ENCODE measurements at places on chromosomes 1 and 21.

DNA sequence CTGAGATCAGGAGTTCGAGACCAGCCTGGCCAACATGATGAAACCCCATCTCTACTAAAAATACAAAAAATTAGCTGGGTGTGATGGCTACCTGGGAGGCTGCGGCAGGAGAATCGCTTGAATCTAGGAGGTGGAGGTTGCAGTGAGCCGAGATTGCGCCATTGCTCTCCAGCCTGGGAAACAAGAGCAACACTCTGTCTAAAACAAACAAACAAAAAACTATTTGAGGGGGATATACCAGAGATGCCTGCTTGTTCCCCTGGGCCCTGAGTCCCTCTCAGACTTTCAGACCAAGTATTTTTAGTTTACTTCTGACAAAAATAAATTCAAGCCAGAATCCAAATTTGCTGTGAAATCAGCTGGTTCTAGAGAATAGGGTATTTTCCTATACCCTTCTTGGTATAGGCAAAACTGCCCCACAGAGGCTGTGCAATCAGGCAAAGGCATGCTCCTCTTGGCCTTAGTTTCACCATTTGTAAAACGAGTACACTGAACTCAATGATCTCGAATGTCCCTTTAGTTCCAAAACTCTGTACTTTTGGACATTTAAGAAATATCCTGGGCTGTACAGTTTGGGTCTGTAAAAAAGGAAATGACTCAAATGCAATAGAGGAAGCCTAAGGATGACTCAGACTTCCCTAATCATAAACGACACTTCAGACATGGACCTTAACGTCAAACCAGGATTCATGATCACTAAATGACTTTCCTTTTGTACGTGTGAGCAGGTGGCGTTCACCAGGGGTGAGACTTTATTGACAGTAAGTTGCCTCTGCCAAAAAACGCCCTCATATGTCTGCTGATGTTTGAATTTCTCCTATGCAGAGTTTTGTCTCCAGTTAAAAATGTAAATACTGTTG is 16.1 kb downstream of the ENSA start:
- DNase-seq = peak; percentile 87

DNA sequence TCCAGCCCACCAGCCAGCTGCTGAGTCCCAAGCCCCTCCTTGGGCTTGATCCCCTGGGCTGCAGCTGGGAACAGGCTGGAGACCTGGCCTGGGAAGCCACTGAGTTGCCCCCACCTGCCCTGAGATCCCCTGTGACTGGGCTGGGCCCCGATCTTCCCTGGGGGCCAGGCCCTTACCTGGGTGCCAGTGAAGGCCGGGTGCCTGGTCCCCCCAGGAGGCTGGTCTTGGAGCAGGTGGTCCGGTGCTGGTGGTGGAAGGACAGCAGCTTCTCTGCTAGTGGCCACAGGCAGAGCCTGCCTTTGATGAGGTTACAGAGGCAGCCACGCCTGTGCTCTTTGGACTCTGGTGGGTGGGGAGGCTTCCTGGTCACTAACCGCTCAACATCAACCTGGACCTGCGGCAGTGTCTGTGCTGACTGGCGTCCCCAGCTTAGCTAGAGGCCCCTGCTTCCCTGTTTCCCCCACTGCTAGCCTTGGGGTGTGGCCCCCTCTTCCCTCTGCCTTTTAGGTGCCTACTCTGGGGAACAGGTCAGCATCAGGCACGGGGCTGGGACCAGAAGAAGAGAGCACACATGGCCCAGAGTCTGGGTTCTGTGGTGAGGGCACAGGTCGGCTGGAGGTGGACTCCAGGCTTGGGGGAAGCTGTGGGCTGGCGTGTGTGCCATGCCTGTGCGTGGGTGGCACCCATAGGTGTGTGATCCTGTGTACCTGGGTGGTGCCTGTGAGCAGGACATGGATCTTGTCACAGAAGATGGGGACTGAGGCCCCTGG is at the start of gene EPS8L3:
EPS8L3 (minus strand) TSS at position 278 of the 770 bp plus-strand sequence. CDS start 2,174 bp downstream, outside the sequence.
- no peak for DNase-seq

GRCh38 chr1:229237320-229237719 is 33.6 kb upstream of the RAB4A start:
- DNase-seq = no peak

GRCh38 chr1:234841281-234841680 is 231.3 kb upstream of the IRF2BP2 start:
- DNase-seq = no peak

DNA sequence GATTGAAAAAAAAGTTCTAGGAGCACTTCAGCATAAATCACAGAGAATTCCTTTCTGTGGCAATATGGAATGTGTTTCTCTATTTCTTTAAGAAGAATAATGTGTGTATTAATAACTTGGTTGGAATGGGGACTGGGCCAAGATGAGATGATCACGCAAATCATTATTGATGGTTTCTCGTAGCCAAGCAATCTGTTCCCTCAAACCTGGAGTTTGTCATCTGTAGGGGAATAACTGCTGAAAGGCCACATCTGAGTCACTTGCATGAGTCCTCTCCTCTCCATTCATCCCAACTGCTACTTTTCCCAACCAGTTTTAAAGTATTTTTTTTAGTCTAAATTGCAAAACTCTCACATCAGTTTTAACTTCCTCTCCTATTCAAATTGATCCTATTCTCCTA is 480.4 kb downstream of the PLPP3 start:
- DNase-seq = peak; percentile 99

- peak; percentile 80 for DNase-seq
Observed at GRCh38 chr21:32135401-32136363, 143.2 kb downstream of the MIS18A start.

DNA sequence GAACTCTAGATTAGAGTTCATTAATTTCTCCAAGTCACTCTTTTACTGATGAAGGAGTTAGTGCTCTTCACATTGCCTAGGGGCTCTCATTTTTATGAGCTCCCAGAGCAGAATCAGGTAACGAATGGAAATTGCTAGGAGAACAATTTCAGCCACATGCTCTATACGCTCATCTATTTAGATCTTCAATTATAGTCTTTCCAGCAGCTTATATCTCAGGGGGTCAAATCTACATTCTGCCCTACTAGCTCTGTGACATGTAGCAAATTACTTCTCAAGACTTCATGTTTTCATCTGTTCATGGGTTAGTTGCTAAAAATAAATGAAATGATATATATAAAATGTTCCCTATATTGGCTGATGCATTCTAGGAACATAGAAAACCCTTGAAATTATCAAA is 183.6 kb downstream of the PLPP3 start:
- DNase-seq = no peak

DNA sequence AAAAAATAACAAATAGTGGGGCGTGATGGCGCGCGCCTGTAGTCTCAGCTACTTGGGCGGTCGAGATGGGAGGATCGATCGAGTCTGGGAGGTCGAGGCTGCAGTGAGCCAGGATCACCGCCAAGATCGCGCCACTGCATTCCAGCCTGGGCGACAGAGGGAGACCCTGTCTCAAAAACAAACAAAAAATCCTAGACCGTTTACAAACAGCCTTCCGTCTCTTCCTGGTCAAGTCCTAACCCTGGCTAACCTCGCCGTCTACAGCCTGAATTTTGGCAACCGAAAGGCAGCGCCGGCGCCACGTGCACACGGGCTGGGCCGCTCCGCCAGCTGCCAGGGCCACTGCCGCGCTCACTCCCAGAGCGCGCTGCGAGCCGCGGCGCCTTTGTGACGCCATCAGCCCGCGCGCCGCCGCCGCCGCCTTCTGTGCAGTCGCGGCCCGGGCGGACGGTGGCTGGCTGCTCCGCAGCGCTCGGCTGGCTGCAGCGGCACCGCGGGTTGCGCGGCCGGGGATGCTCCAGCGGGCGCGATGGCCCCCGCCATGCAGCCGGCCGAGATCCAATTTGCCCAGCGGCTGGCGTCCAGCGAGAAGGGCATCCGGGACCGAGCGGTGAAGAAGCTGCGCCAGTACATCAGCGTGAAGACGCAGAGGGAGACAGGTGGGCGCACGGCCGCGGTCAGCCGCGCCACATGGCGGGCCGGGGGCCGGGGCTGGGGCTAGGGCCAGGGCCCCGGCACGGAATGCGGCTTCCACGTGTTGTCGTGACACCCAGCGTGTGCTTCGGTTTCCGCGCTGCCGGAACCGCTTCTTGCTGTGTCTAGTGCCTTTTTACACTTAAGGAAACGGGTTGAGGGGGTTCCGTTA is at the start of the genes HSF2BP and RRP1B:
HSF2BP (minus strand) TSS at position 353 of the 865 bp plus-strand sequence. CDS start 1,392 bp downstream, outside the sequence.
RRP1B (plus strand) TSS at position 425 of the 865 bp plus-strand sequence; CDS start at position 530, 105 bp downstream.
- peak; percentile 88 for DNase-seq

GRCh38 chr1:17274186-17275170 is 25.6 kb downstream of the PADI3 start:
- peak; percentile 44 for DNase-seq

- DNase-seq = no peak
Observed at GRCh38 chr1:41573194-41573593, 88.7 kb upstream of the EDN2 start.

DNA sequence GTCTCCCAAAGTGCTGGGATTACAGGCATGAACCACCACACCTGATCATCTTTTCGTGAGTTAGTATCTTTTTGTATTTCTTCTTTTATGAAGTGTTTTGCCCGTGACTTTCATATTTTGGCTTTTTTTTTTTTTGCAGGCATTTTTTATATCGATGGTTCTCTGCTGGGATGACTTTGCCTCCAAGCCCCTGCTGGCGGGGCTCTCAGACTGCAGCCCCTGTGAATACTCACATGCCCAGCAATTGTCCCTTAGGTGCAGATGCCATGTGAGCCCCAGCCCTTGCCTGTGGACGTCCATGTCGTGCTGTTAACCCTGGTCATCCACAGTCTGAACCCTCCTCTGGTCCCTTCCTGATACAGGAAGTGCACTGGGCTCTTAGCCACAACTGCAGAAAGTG is 21.7 kb downstream of the CRYAA start:
- DNase-seq = no peak

DNA sequence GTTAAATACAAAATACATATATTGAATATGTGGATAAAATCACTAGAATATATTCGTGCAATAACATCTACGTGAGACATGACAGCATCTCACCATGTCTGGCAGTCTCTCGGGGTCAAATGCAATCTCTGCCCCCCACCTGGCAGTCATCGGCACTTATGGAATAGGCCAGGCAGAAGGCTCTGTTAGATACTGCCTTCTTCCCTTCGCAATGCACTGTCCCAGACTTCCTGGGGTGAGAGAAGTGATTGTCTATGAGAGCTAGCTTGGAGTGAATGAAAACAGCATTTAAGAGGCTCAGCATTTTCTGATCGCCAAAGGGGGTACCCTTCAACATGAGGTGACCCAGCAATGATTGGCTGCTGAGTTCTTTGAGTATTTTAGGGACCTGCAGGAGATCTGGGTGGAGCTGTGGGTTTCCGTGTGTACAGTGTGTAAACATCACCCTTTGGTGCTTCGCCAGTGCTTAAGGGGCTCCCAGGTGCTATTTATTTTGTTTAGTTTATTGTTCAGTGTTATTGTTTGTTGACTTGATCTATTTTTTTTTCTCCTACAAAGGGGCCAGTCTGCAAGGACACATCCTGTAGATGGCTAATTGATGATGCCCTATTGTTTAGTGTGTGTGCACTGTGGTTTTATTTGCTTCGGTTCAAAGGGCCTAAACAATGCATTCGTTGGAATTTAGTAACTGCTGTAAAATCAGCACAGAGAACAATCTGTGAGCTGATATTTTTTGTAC is 10.2 kb downstream of the ERG start:
- no peak for DNase-seq

GRCh38 chr1:18768086-18768485 is 91.4 kb downstream of the TAS1R2 start:
- DNase-seq = no peak

GRCh38 chr1:86247597-86248279 is 91.2 kb upstream of the COL24A1 start:
- peak; percentile 60 for DNase-seq

DNA sequence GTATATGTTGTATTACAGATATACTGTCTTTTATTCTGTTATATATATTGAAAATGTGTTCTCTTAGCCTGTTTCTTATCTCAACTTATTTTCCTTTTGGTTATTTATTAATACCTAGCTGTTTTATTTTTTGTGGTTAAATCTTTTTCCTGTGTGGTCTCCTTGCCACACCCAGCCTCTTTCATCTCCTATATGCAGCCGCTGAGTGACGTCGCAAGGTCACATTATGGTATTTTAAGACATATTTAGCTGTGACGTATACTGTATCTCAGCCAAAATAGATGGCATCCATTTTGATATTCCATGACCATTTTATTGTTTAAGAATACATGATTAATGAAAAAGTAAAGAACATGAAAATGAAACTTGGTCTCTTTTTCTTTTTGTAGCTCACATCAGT is 29.1 kb downstream of the CENPF start:
- no peak for DNase-seq

DNA sequence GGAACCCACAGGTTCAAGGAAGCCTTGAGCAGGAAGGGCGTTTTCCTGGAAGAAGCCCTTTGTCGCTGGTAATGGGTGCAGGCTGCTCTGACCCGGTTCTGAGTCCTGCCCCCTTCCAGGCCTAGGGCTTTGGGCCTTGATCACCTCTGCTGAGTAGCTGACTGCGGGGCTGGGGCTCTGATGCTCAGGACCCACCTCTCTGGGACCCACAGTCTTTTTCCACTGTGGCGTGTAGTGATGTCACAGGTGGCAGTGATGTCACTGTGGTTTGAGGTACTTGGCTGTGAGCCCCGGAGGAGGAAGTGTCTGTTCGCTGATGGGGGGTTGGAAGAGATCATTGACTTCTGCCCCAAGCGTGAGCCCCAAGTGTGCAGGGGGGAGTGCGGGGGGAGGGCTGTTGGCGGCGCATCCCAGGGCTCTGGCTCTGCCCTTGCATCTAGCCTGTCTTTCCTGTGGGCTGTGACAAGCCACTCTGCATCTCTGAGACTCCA is 6.9 kb downstream of the TNFRSF1B start:
- DNase-seq = peak; percentile 30

GRCh38 chr21:41217671-41218385 is 49.9 kb downstream of the BACE2 start:
- peak; percentile 67 for DNase-seq

- DNase-seq = no peak
Observed at GRCh38 chr1:60487565-60488345, 414.2 kb upstream of the C1orf87 start.

DNA sequence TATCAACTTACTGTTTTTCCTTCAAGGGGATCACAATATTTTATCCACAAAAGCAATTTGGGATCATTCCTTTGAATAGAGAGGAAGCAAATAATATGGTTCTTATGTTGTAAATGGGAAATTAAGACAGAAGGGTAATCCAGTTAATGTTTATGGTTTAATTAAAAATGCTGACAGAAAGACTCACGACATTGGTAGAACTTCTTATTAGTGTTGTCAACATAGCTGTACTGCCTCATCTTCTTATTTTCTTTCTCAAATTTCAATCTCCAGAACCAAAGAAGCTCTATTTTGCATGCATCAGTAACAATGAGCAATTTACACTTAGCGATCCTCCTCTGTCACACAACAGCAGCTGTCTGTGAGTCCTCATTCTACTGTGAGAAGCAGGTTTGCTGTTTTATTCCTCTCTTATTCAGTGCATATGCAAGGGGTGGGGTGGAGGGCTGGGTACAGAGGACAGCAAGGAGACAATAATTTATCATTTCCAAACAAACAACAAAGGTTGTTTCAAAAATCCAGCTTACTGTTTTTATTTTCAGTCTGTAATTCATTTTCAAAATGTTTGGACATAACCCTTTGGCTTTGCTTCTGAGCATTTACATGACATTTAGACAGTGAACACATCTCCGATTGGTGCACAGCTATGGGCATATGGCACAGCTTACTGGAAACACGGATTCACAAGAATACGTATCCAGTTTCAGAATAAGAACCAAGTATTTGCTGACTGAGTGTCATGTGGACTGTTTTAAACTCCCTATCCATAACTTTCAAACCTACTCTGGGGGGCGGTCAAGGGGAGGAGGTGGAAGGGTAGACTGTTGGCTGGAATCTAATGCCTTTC is 335.9 kb downstream of the RGS7 start:
- DNase-seq = no peak

Measured in fibroblast of skin of right biceps (primary cell).